CD4-positive, alpha-beta T cell treated with Interleukin-17A for 1 hour (primary cell): ENCODE measurements at places on chromosomes 1 and 21.

DNA sequence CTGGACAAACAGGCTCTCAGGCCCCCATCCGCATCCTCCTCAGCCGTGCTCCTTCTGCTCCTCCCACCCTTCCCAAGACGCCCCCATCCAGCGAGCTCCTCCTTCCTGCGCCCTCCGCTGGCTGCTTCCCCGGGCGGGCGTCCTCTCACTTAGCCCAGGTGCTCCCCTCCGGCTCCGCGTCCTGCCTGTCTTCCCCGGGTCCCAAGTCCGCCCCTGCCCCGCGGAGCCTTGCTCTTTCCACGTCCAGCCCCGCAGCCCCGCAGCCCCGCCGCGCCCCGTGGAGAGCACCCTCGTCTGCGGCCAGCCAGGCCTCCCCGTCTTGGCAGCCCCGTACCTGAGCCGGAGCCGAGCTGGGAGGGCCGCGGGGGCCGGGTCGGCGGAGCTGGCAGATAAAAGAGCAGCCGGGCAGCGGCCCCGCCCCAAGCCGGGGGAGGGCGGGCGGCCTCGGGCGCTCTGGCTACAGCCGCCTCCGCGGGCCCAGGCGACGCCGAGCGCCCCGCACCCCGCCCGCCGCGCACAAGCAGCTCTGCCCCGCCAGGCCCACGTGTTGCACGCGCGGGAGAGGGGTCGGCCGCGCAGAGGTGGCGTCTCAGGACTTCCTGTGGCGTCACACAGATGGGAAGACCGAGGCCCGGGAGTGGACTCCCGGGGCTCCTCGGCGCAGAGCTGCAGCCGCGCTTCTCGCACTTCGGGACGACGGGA, at the start of gene PAQR7:
Gene PAQR7 (minus strand): TSS at position 555 of the 702 bp plus-strand sequence. CDS start 11,869 bp downstream, outside the sequence.
- DNase-seq = peak; percentile 66

GRCh38 chr1:85409516-85409915, 55.4 kb downstream of the DDAH1 start:
- DNase-seq = no peak

DNA sequence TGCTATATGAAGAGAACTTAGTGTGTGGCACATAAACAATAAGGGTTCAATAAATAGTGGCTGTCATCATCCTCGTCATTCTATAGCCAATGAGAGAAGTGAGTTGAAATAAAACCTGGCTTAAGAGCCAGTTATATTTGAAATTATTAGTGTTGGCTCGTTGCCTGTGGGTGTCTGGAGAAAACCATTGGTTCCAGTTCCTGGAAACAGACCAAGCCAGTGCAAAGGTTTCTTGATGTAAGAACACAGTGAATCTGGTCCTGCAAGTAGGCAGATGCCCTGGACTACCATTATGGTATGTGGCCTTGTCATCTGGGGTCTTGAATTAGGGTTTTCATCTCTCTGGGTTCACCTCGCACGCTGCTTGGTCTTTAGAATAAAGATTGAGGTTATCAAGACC, 43.3 kb downstream of the URB2 start:
- no peak for DNase-seq

GRCh38 chr1:35567947-35568558, 5.1 kb upstream of the TFAP2E start:
- DNase-seq = no peak

GRCh38 chr21:42567214-42567555, 53.5 kb downstream of the SLC37A1 start:
- DNase-seq = no peak

GRCh38 chr1:172478485-172478884, 34.6 kb upstream of the PIGC start:
- no peak for DNase-seq

DNA sequence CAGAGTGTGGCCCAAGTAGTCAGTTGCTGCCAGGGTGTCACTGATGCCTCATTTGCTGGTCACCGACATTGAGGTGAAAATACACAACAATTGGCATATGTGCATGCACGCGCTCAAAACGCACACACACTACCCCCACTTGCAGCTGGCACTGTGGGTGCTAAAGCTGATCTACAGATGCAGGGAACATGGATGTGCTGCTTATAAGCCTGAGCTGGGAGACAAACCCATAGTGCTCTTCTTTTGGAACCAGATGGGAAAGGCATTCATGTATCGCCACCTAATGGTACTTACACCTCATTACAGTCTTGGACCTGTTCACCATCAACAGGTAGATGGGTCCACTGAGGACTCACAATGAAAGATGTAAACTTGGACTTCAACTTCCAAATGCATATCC, 70.3 kb upstream of the CAMK1G start:
- DNase-seq = peak; percentile 6

- no peak for DNase-seq
These were observed 9.7 kb upstream of the HYI start for GRCh38 chr1:43463479-43463878.

- DNase-seq = no peak
These were observed 59.3 kb downstream of the AK4 start for GRCh38 chr1:65207317-65207716.

GRCh38 chr1:208216062-208216461, 28.1 kb downstream of the PLXNA2 start:
- no peak for DNase-seq

DNA sequence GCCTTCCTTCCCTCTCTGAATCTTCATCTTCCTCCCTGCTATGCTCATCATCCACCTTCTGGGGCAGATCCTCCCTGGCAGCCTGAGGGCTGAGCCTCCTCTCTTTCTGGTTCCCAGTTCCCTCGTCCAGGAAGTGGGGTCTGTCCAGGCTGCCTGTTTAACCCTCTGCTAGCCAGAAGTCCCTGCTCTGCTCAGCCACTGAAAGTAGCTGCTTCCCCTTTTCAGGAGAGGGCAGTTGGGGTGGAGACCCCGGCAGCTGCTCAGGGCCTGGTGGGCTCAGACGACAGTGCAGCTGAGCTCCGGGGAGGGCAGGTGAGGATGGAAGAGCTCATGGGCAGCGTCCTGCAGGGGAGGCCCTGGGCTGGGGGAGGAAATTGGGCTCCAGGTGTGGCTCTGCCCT, 43.1 kb upstream of the ETV3 start:
- no peak for DNase-seq

DNA sequence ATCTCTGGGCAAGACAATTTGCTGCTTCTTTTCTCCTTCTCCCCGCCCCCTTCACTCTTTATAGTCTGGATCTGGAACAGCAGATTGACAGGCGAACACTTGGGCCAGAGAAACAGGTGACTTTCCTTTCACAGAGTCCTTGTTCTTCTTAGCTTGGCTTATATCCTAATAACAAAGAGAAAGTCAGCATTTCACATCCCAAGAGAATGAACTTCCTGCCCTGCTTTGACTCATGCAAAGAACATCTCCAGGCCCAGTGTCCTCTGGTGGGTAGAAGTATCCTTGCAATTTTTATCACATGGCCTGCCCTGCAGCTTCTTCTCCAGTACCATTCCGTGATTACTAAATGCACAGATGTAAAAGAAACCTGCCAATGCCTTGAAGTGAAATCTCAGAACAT, 764.4 kb downstream of the ADGRL2 start:
- DNase-seq = no peak

DNA sequence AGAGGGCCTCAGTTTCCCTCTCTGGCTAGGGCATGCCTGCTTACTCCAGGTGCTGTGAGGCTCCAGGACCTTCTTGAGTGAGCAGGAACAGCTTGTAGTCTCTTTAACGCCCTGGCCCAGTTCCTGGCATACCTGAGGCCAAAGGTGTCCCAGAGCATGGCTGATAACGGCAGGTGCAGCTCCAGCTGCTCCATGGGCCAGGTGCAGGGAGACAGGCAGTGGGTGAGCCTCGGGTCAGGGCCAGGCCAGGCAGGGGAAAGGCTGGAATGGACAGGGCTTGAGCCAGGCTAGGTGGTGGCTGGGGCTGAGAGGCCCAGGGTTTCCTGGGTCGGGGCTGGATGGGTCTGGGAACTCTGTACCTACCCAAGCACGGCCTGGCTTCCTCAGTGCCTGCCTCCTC, 18.3 kb downstream of the EDN2 start:
- no peak for DNase-seq

- DNase-seq = no peak
These were observed 323.7 kb downstream of the PLPP3 start for GRCh38 chr1:56255516-56256152.

DNA sequence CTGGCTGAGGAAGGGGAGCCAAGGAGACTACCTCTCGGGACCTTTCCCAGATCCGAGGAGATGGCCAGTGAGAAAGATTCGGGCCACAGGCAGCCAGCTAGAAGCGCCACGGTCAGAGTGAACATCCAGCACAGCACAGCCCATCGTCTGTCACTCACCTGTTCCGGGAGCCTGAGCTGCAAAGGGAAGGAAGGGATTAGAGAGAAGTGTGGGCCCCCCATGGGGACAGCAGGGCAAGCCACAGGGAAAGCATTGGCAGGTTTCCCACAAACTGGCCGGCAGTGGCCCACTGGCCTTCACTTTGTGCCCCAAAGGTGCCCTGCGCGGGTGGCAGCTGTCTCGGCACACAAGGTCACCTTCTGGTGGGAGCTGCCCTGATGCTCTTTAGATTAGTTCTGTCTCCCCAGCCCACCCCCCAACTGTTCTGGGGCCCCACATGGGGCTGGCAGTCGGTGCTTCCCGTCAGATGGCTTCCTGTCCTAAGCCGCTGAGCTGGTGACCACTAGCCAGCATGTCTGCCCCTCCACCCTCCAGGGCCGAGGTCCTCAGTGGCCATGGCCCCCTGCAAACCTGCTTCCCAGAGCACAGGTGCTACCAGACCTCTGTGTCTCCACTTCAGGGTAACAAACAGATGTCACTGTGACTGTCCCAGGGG, 56.7 kb downstream of the LACTBL1 start:
- DNase-seq = no peak

DNA sequence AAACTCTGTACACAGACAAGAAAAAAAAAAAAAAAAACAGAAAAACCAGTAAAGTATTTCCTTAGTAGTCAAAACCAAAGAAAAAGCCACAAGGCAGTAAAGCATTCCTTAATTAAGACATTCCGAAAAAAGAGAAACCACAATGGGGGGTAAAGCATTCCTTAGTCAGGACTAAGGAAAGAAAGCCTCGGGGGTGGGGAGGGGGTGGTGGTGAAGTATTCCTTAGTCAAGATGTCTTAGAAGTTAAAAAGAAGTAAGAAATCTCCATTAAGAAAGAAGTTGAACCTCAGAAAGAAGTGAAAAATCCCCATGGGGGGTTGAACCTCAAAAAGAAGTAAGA, 28.2 kb upstream of the FMO1 start:
- DNase-seq = no peak
